PC-3 (cell line): ENCODE measurements at places on chromosomes 6 and 20. TPM values are rescaled to one million over a fixed set of nuclear protein-coding genes. Genes with fewer than 3 reads are reported as not detected.

CLPSL1 gene
- total RNA-seq: not detected in 2 replicates

OPRL1 gene
- total RNA-seq: 5.6 and 7.4 TPM in 2 replicates

PKIG gene
- total RNA-seq: 47.5 and 49.2 TPM in 2 replicates

ENPP1 gene
- 4.4 and 5.1 TPM in 2 replicates for total RNA-seq

CDK19 gene
- 4.2 and 5.4 TPM in 2 replicates for total RNA-seq
